Suppressor macrophage (primary cell): ENCODE measurements at places on chromosomes 2 and 18.
A peak's percentile ranks its signal among the peaks of the same experiment; 100 is the strongest.

- DNase-seq = peak; percentile 89
Observed at GRCh38 chr2:9205963-9206948, at the start of gene ASAP2. TSS of gene ASAP2 (plus strand) at chr2:9206812. CDS start at chr2:9207105, 293 bp downstream.

GRCh38 chr2:153519257-153519875, 40.8 kb upstream of the RPRM start:
- DNase-seq = peak; percentile 77

GRCh38 chr2:183009249-183009899, 28.9 kb downstream of the NCKAP1 start:
- no peak for DNase-seq

- no peak for DNase-seq
Observed at GRCh38 chr2:123771928-123772632, 253.0 kb upstream of the CNTNAP5 start.

- DNase-seq = no peak
Observed at GRCh38 chr2:232341061-232341738, 37.4 kb upstream of the ALPP start.

DNA sequence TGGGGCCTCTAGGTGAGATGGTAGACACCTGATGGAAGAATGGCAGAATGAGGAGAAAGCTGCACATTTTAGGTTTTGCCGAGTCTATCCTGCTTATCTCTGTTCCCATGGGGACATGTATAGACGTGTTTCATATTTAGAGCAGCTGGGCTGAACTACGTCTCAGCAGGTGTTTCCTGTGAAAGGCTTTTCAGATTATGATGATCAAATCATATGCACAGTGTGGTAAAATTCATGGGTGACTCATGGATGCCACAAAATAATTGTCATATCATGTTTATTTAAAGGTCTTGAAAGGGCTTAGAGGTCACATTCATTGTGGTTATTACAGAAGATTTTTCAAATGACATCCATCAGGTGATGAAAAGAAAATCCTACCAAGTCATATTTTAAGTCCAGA, 90.5 kb downstream of the ICOS start:
- no peak for DNase-seq

DNA sequence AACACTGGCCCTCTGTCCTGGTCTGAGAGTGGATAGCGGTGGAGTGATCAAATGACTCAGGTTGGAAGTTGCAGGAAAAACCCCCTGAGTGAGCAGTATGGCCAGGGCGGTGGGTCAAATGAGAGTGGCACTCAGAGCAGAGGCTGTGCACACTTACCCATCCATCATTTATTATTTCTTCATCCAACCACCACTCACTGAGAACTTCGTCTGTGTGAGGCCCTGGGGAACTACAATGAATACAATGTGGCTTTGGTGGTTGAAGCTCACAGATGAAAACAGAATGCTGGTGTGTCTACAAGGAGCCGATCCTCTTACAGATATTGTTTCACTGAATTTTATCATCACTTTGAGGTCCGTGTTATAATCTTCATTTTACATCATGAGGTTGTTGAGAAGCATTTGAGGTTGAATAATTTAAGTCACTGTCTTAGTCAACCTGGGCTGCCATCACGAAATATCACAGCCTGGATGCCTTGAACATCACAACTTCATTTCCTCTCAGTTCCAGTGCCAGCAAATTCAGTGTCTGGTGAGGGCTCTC, 73.4 kb upstream of the ID2 start:
- DNase-seq = no peak

- DNase-seq = no peak
Observed at GRCh38 chr18:57273194-57273593, 79.2 kb upstream of the ST8SIA3 start.

- DNase-seq = no peak
Observed at GRCh38 chr2:62938126-62938525, 112.5 kb upstream of the OTX1 start.

- no peak for DNase-seq
Observed at GRCh38 chr2:177908182-177908581, 164.4 kb downstream of the PDE11A start.

- no peak for DNase-seq
Observed at GRCh38 chr2:85702172-85702571, 8.0 kb downstream of the GNLY start.

DNA sequence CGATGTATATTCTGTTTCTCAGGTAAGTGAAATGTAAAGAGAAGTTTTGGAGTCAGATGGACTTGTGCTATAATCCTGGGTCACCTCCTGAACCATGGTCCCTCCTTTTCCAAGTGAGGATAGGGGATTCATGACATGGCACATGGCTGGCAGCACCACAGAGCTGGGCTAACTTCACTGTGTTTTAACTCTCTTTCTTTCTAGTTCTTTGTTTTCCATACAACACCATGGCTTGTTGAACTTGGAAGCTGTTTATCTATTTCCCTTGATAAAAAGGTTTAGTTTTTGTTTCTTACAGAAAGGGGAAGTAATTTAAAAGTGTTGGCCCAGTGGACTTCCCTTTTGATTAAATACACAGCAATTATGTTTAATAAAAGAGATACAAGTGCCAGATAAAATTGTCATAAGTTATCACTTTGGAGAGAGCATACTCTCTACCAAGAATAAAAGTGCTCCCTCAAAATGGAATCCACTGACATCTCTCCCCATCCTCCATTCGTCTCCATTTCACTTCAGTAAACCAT, 90.4 kb downstream of the PLCL1 start:
- peak; percentile 52 for DNase-seq

DNA sequence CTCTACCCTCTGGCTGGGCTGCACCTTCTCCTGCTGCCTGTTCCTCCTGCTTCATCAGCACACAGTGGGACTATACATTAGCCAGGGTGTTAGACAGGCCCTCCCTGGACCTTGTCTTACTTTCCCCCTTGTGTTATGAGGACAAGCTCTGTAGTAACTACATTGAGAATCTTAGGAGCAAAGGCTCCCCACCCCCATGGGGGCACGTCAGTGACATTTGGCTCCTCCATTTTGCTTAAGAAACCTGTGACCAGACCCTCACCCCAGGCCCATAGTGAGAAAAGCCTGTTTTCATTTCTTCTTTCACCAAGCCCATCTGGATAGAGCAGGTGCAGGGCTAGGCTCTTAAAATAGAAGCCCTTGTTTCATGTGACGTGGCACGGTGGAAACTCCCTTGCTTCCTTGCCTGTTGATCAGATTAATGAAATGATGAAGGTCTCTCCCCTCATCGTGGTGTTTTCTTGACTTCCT, 146.7 kb downstream of the RPIA start:
- DNase-seq = no peak

- peak; percentile 6 for DNase-seq
Observed at GRCh38 chr18:48404716-48405507, 4.3 kb downstream of the ZBTB7C start.

- no peak for DNase-seq
Observed at GRCh38 chr2:86439879-86440630, 1.1 kb upstream of the KDM3A start.

- no peak for DNase-seq
Observed at GRCh38 chr18:36636237-36636817, 192.5 kb downstream of the TPGS2 start.

DNA sequence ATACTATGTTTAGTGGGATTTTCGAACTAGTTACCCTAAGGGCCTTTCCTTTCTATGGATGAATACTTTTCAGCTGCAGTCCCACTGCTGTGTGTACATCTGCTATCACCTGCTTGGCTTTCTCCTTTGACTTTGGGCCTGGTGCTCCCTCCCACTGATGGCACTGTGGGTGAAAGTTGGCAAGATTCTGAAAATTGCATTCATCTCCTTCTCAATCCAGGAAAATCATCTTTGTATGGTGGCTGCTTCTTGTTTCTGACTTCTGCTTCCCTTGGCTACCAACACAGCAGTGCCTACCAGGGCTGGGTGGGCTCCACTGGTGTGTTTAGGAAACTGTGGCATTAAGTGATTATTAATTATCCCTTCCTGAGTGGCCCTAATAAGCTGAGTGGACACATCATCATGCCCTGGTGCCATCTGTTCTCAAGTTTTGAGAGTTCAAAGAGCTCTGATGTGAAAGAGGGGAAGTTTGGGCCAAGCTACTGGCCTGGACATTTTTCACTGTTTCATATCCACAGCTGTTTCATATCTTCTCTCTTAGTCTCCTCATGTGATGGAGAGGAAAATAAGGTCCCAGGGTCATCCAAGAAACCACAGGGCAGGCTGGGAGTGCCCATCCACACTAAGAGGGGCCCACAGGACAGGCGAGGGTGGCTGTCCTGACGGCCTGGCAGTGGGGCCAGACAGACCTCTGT, 16.7 kb downstream of the HK2 start:
- peak; percentile 44 for DNase-seq

- no peak for DNase-seq
Observed at GRCh38 chr2:36578343-36579296, 19.3 kb downstream of the FEZ2 start.

DNA sequence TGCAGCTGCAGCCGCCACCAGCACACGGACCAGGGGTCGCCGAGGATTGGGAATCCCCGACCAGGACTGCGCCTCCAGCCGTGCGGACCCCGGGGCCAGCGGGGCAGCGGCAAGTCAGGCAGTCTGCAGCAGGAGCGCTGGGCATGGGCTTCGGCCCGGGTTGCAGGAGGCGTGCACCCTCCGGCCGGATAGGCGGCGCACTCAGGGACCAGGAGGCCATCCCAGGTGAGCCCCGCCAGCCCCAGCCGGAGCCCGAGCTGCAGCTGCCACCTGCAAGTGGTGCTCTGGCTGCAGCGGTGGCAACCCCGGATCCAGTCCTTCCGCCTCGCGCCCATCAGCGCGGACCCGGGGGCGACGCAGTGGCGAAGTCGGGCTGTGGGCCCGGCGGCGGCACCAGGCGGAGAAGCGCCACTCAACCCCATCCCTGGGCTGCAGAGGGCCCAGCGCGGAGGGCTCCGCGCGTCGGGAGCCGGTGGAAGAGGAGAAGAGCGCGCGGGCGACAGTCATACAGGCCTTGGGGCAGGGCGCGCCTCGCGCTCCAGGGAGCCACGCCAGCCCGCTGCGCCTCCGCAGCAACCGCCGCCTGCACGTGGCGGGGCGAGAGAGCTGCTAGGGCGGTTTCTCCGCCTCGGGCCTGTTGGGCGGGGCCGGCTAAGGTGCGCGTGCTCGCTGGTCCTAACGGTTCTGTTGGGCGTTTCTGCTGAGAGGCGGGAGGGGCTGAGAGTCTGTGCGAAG, 73.8 kb downstream of the RPIA start:
- DNase-seq = no peak

DNA sequence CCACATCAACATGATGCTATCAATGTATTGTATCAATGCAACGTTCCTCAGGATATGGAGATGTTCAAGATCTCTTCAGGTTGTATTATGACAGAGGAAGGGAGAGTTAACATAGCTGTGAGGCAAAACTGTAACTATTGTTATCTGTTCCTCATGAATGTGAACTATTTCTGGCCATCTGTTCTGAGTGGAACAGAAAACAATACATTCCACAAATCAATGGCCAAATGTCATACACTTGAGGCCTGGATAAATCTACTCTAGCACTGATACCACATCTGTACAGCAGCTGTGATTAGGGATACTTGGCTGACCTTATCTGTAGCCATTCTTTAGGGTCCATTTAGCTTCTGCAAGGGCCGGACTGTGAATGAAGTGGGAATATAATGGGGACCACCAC, 447.9 kb downstream of the IRS1 start:
- DNase-seq = no peak

DNA sequence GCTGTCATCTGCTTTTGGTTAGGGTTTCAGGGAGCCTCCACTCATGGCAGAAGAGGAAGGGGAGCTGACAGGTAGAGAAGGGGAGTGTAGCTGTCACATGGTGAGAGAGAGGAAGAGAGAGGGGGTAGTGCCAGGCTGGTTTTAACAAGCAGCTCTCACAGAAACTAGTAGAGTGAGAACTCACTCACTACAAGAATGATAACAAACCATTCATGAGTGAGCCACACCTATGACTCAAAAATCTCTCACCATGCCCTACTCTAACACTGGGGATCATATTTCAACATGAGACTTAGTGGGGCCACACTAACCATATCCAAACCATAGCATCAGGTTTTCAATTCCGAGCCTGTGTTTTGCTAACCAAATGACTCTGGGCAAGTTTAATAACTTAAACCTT, 274.9 kb upstream of the VWC2L start:
- DNase-seq = no peak

DNA sequence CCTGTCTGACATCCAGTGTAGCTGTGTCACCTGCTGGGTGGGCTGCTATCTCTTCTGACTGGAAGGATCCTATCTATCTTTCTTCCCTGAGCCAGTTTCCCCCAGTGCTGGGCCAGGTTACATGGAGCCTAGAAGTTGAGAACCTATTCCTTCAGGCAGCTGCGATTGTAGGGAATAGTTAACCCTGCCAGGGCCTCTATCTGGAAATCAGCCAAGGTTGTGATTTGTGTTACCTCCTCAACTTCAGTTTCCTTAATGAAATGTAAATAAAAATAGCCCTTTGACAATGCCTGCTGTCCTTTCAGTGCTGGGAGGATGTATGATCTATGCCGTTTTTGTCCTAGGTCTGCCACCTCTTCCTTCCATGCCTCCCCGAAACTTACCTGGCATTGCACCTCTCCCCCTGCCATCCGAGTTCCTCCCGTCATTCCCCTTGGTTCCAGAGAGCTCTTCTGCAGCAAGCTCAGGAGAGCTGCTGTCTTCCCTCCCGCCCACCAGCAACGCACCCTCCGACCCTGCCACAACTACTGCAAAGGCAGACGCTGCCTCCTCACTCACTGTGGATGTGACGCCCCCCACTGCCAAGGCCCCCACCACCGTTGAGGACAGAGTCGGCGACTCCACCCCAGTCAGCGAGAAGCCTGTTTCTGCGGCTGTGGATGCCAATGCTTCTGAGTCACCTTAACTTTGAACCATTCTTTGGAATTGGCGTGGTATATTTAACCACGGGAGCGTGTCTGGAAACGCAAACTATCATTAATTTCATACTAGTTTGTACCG, 36.6 kb downstream of the GORASP2 start:
- DNase-seq = no peak

DNA sequence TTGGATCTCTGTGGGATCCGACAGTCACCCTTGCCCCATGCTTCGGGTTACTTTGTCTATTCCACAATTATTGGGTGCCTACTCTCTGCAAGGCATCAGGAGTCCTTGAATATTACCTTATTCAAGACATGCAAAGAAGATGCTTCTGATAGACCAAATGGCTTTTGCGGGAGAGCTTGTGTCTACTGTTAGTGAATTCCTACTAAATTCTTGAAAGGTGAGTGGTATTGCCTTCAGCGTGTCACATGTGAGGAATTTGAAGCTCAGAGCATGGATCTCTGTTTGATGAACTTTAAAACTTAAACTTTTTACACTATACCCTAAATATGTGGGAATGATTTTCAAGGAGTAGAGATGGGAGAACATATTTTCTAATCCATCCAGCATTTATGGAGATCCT, 184.4 kb downstream of the LTBP1 start:
- DNase-seq = no peak

DNA sequence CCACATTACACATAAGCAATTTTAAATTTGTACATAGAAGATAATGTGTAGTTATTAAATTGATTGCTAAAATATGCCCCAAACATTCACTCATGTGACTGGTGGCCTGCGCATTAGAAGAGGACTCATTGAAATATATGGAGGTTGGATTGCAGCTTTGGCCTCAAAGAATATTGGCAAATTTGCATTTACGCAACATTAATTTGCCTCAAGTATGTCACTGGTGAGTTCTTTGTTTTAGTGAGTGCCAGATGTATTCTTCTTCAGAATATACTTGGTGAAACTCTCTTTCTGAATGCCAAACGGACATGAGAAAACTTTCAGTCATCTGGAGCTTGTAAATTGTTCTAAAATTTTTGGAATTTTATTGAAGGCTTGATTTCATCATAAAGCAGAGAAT, 5.9 kb upstream of the EFEMP1 start:
- DNase-seq = no peak
